ENCODE measurements at places on chromosomes 1 and 21.

DNA sequence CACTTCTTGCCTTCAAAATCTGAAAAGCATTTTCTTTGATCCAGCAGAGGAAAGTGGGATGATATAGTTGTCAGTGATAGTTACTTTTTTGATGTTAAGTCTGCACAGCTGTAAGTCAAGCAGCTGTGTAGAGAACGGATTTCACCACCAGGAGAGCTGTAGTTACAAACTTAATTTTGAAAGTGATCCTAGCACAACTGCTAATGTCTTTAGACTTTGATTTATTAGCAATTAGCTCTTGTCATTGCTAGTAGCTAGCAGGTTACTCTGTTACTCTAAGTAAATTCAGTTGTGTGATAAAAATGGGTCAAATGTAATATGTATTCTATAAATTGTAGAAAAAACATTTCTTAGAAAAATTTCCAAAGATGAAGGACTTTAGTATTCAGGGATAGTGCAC is 46.0 kb downstream of the ALG6 start:
- DNase-seq: no peak

DNA sequence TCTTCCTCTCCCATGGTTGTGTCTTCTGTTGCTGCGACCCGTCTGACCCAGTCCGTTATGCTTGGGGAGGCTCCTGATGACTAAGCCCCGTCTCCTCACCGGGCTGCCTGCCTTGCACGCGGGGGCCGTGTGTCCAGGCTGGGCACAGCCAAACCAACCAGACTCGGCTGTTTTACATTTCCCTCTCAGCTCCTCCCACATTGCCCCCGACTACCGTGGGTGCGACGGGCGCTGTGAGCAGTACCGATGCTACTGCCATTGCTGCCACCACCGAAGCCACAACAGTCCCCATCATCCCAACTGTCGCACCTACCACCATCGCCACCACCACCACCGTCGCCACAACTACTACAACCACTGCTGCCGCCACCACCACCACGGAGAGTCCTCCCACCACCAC is 46.0 kb upstream of the CNTN2 start:
- no peak for DNase-seq

DNA sequence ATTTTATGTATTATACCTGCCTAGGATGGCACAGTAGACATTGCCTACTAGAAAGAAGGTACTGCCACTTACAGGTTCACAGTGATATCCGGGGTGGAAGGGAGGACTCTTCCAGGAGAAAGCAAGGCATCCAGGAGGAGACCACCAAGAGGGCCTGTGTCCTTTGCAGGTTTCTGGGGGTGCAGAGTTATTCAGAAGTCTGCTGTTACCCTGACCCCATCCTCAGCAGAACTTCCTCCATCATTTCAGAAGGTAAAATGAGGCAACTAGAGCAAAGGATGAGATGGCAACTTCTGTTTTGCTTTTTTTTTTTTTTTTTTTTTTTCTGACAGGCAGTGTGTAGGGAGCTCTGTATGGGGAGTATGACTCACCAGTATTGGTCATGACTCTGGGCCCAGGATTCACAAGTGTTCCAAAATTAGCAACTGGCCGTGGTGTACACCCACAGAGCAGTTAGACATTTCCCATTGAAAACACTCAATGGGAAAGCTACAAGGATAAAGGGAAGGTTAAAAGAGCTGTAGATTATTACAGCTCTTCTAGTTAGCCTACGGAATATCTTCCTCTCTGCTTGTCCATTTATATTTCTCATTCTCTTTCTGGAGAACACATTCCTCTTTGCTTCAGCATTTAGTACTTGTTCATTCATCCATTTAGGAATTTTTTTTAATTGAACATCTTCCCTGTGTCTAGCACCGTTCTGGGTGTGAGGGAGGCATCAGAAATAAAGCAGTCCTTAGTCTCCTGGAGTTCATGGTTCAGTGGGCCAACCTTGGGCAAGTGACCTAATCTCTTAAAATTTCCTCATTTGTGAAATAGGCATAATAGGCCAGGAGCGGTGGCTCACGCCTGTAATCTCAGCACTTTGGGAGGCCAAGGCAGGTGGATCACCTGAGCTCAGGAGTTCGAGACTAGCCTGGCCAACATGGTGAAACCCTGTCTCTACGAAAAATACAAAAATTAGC is 50.5 kb upstream of the PPP2R5A start:
- DNase-seq: peak; percentile 91

DNA sequence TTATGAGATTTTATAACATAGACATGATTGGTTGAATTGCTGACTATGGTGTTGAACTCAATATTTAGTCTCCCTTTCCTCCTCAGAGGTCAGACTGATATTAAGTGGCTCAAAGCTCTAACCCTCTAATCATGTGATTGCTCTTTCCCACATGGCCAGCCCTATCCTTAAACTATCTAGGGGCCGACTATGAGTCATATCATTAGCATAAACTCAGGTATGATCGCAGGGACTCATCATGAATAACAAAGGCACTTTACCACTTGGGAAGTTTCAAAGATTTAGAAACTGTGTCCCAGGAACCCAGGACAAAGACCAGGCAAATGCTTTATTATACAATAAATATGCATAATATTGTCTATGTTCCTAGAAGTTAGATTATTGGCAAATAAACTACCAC is 894.6 kb upstream of the NEGR1 start:
- no peak for DNase-seq

- DNase-seq: no peak
Measured at GRCh38 chr1:218436346-218436745, 91.2 kb downstream of the TGFB2 start.
